ENCODE measurements at places on chromosomes 1 and 21.

- peak; percentile 13 for DNase-seq
These were observed 18.0 kb upstream of the PTP4A2 start for GRCh38 chr1:31955917-31956736.

- no peak for DNase-seq
These were observed 3.0 kb upstream of the SUMO3 start for GRCh38 chr21:44820851-44821250.

DNA sequence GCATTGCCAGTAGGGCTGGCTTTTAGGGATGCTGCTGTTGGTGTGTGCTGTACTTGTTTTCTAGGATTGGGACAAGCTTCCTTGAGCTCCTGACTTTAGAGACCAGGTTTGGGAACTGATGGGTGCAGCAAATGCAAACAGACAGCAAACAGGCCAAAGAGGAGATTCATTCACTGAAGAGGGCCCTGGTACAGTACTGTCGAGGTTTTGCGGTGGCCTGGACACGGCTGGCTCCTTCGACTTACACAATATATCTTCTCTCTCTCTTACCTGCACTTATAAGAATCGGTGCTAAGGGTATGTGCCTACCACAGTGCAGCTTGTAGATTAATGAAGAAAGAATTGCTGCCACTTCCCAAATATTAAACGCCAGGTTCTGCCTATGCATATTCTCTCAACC lies 44.6 kb downstream of the ATP1A1 start:
- DNase-seq: no peak

GRCh38 chr1:38072858-38073257 lies 26.3 kb upstream of the POU3F1 start:
- no peak for DNase-seq

- no peak for DNase-seq
These were observed 23.0 kb downstream of the APP start for GRCh38 chr21:26147535-26147934.

GRCh38 chr1:42851420-42851819 lies 5.0 kb downstream of the ZNF691 start:
- DNase-seq: no peak

- DNase-seq: no peak
These were observed 887.1 kb downstream of the LRRIQ3 start for GRCh38 chr1:73310797-73311381.

DNA sequence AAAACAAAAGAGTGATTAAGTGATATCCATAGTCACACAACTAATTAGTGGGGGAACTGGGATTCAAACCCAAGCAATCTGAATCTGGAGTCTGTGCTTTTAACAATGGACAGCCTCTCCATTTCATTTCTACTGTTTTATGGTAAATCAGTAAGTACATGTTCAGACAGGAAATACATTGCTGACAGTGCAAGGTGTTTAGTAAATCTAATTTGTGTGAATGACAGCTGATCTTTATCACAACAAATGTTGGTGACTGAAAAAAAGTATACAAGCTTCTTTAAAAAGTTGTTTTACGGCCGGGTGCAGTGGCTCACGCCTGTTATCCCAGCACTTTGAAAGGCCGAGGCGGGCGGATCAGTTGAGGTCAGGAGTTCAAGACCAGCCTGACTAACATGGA lies 20.6 kb downstream of the DONSON start:
- DNase-seq: no peak

GRCh38 chr21:42496839-42497202 lies 797 bp upstream of the RSPH1 start:
- no peak for DNase-seq

DNA sequence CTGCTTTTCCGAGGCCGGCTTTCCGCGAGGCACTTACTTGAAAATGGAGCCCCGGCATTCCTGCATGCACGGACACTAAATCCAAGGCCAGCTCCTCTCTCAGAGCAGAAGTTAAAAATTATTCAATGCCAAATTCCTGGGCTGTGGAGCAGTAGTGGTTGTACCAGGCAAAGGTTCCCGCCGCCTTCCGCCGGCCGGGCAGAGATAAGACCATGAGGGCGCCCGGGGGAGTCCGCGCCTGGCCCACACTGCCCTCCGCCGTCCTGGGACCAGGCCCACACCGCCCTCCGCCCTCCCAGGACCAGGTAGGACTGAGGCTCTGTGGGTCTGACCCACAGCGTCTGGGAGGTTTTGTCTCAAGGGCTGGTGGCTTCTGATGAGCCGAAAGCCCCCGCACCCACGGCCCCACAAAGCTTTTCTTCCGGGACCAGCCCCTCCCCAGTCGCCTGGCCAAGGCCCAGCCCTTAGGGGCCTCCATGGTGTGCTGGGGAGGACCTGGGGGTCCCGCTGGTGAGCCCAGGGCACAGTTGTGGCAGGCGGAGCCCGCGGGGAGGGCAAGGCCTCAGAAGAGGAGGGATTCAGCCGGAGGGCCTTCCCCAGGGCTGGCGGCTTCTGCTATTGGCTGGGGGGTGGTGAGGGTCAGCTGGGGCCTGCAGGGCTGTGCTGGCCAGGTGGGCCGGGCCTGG lies 12.7 kb upstream of the C1orf159 start:
- DNase-seq: no peak

DNA sequence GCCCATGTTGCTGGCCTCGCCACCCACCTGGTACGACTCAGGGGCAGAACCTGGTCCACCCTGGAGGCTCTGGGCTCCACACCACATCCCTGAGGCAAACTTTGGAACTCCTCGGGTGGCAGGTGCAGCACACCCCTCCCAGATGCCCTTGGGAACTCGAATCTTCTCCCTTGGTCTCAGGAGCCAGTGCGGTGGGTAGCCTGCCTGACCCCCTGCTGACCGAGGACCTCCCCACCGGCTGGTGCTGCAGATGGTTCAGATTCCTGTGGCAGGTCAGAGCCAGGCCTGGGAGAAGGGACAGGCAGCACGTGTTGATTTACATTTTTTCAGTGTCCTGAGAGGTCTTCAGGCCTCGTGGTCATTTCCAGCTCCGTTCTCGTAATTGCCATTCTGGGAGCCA lies 6.3 kb upstream of the CFAP410 start:
- no peak for DNase-seq

- DNase-seq: no peak
These were observed 11.0 kb downstream of the NUDC start for GRCh38 chr1:26932531-26932930.

- DNase-seq: no peak
These were observed 20.4 kb upstream of the FHAD1 start for GRCh38 chr1:15226388-15227255.

- DNase-seq: no peak
These were observed 20.1 kb upstream of the NKAIN1 start for GRCh38 chr1:31259746-31260145.

- no peak for DNase-seq
These were observed 513 bp upstream of the RAB3GAP2 start for GRCh38 chr1:220272841-220273090.

- DNase-seq: no peak
These were observed 4.0 kb downstream of the ENO1 start for GRCh38 chr1:8874230-8875201.

GRCh38 chr1:183543619-183544204 lies 46.5 kb downstream of the NCF2 start:
- no peak for DNase-seq

GRCh38 chr1:62906428-62906886 lies 122.5 kb downstream of the ATG4C start:
- DNase-seq: no peak

- DNase-seq: no peak
These were observed at the start of gene NTNG1 for GRCh38 chr1:107140703-107141490. Gene NTNG1 (plus strand): TSS chr1:107141039.

DNA sequence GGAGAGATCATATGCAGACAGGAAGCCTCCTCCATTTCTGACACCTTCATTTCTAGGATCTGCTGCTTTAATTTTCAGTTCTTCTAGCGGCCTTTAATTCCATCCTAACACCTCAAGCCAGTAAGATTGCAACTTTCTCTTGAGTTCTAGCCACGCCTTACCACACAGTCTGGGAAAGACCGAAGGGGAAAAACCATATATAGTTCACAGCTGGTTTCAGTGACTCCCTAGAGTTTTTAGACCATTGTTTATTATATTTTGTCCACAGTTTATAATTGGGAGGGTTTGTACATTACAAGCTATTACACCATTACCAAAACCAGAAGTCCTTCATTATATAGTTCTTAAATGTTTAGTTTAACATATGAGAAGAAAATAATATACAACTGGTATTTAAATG lies 37.5 kb downstream of the DPH5 start:
- no peak for DNase-seq

DNA sequence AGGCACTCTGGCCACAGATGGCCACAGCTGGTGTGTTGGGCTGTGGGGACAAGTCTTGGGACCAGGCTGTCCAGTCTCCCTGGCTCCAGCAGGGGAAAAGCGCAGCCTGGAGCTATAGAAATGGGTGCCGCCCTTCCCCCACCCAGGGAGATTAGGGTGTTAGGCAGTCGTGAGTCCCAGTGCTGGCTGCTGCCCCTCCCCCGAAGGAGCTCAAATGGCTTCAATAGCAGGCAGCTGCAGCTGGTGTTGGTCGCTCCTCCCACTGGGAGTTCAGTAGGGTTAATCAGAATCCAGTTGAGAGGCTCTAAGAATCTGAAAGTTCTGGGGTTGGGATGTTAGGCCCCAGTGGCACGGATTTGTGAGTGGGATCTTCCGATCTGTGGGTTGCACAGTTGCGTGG lies 595.6 kb upstream of the PKN2 start:
- no peak for DNase-seq

GRCh38 chr21:15928686-15929425 lies 199.1 kb downstream of the USP25 start:
- DNase-seq: no peak

- no peak for DNase-seq
These were observed 98.0 kb upstream of the C1orf174 start for GRCh38 chr1:3998086-3998485.

GRCh38 chr1:20185834-20186782 lies at the start of the genes PLA2G2C and UBXN10:
Gene PLA2G2C (minus strand): TSS chr1:20186518. CDS start chr1:20177363, 9,155 bp downstream.
Gene UBXN10 (plus strand): TSS chr1:20186096. CDS start chr1:20190562, 4,466 bp downstream.
- no peak for DNase-seq

- DNase-seq: no peak
These were observed 189.0 kb upstream of the NFIA start for GRCh38 chr1:60893136-60893930.

GRCh38 chr1:9326596-9326995 lies 33.9 kb downstream of the SPSB1 start:
- DNase-seq: no peak

DNA sequence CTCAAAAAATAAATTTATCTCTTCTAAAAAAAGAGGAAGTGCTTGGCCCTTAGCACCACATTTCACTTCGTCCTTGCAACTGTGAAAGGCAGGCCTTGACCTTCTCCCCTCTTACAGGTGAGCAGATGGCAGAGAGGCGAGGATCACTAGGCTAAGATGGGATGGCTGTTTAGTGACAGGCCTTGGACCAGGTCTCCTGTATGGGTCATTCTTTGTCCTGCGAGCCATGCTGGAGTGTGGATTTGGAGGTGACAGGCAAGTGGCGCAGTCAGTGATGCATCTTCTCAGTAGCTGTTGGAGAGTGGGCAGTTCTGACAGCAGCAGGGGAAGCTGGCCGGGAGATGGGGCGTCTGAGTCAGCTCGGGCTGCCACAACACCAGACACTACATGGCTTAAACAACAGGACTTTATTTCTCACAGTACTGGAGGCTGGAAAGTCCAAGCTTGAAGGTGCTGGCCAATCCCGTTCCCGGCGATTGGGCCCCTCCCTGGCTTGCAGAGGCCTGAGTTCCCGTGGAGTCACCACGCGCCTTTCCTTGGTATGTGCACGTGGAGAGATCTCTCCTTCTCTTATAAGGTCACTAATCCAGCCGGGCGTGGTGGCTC lies 16.5 kb downstream of the SLC27A3 start:
- DNase-seq: no peak

DNA sequence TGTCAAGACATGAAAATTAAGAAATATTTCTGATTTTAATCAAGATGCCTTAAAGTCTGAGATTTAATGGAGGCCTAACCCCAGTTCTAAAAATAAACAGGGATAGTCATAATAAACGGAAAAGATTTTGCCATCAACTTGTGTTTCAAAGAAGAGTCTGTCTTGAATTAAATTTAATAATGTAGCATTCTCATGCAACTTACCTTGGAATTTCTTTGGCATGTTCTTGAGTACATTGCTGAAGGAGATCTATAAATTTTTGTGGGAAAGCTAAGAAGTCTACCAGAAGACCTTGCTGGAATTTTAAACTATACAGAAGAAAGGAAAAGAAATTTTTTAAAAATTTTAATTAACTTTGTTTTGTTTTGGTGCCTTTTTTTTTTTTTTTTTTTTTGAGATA lies 10.6 kb downstream of the SASS6 start:
- no peak for DNase-seq

- no peak for DNase-seq
These were observed 36.4 kb downstream of the OPRD1 start for GRCh38 chr1:28848416-28848815.

GRCh38 chr1:61190153-61190552 lies 107.8 kb downstream of the NFIA start:
- DNase-seq: no peak

DNA sequence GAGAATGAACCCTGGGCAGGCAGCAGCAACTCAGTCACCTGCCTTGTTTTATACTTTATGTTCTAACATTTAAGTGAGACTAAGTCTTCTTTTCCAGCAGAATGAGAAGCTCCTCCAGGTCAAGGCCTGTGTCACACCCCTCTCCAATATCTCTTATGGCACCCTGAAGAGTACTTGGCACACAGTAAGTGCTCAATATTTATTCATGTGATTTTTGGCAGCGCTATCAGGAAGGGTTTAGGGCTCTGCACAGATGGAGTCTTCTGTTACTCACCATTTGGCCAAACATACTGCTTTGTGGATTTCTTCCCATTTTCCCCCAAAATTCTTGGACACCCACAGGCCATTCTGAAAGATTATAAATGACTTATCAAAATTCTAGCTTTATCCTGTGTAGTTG lies 43.8 kb upstream of the MYBPHL start:
- no peak for DNase-seq

DNA sequence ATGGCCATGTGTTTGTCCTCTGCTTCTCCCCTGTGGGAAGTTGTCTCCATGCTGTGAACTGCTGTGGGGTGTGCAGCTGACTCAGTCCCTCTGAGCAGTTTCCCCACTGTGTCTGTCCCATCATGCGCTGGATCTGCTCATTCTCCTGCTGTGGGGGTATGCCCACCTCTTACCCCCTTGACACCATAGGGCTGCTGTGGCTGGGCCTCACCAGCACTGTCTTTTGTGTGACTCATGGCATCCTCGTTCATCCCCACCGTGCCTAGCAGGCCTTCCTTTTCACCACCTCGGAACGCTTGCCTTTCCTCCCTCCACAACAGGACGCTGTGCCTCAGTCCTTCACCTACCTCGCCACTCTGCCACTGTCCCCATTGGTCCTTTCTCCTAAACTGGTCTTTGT lies 27.3 kb downstream of the VANGL2 start:
- DNase-seq: no peak

DNA sequence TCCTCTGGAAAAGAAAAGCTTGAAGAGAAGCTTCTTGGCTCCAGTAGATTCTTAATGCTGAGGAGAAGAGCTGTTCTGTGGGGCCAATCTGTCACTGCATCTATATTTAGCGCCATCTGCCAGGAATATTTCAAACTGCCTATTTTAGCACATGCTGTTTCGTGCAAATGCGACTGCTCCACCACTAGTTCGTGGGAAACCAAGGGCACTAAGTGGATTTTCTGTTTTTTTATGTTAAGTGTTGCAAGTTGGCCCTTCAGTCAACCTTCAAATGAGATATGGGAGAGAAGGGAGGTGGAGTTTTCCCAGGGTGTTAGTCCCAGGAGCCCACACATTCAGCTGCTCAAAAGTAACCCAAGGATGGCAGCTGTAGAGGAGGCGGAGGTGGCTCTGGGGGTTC lies 91.9 kb downstream of the TSEN15 start:
- no peak for DNase-seq

Measured in anterior cingulate cortex (tissue), 58 donors.